ENCODE measurements at places on chromosomes 2 and 18. TPM values are rescaled to one million over a fixed set of nuclear protein-coding genes. Genes with fewer than 3 reads are reported as not detected.

DNA sequence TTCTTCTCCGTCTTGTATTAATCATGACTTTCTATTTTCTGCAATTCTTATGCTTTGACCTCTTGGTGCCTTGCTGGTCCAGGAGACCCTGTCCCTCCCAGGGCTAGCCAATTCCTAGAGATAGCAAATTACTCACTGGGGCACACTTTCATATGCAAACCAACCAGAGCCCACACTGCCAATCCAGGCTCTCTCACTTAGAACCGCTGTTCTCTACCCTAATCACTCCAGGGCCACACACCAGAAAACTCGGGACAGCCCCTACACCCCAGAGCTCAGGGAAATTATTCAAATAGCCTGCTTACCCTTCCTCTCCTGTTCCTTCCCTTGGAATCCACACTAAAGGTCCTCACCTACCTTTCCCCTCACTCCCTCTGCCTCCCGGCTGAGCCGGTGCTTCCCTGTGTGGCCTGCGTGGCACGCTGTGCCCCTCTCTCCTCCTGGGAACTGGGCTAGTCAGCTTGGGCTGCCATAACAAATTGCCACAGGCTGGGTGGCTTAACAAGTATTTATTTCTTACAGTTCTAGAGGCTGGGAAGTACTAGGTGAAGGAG, 41.7 kb downstream of the VWA3B start:
- no peaks in the 10 kb centered on the region for H3K4me1 ChIP-seq
- no peak for DNase-seq
- no peak overlapping the region for H3K27ac ChIP-seq

GRCh38 chr2:178397002-178397605, 53.9 kb downstream of the PRKRA start:
- H3K4me1 ChIP-seq: no peaks in the 10 kb centered on the region
- no peak for DNase-seq
- H3K4me3 ChIP-seq: no peak overlapping the region
- no peaks in the 10 kb centered on the region for H3K36me3 ChIP-seq

DNA sequence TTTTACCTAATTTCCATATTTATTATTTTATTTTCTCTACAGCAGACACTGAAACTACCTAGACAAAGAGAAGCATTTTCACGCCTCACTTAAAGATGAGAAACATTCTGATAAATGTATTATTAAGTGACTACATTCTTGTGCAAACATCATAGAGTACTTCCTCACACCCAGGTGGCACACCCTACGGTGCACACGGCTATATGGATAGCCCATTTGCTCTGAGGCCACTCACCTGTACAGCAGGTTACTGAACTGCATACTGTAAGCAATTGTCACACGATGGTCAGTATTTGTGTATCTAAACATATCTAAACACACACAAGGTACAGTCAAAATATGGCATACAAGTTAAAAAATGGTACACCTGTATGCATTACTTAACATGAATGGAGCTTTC, 481.4 kb downstream of the CMPK2 start:
- no peaks in the 10 kb centered on the region for H3K36me3 ChIP-seq
- H3K4me1 ChIP-seq: no peaks in the 10 kb centered on the region
- DNase-seq: peak; percentile 14
- H3K4me3 ChIP-seq: no peak overlapping the region

DNA sequence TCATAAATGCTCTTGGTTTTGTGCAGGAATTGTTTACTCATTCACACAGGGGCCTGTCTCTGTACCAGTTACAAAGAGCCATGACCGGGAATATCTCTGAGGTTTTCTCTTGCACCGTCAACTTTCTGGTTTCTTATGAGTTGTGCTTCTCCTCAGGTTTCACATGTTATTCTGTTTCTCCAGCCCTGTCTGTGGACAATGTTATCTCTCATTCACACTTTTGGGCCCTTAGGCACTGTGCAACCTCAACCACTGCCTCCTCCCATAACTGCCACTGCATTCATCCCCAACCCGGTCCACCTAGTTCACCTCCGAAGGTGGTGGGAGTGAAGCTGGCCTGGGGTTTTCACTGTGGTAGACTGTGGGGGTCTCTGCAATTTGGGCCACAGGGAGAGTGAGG, 22.5 kb upstream of the NEDD4L start:
- H3K27me3 ChIP-seq: no peaks in the 10 kb centered on the region
- peaks cover 6% of the 10 kb centered on the region for H3K4me1 ChIP-seq
- no peak overlapping the region for H3K4me3 ChIP-seq
- no peak overlapping the region for H3K27ac ChIP-seq
- H3K36me3 ChIP-seq: no peaks in the 10 kb centered on the region
- DNase-seq: no peak

GRCh38 chr2:219474285-219475060, 24.2 kb upstream of the GMPPA start:
- no peak overlapping the region for H3K4me3 ChIP-seq
- no peaks in the 10 kb centered on the region for H3K36me3 ChIP-seq
- DNase-seq: no peak
- H3K27ac ChIP-seq: peak overlapping the region; percentile 17
- H3K27me3 ChIP-seq: peaks cover 4% of the 10 kb centered on the region

GRCh38 chr2:217685255-217685605, 317.6 kb downstream of the TNS1 start:
- no peaks in the 10 kb centered on the region for H3K4me1 ChIP-seq
- peak overlapping the region; percentile 42 for H3K27ac ChIP-seq
- H3K4me3 ChIP-seq: no peak overlapping the region
- no peaks in the 10 kb centered on the region for H3K27me3 ChIP-seq
- H3K36me3 ChIP-seq: no peaks in the 10 kb centered on the region

DNA sequence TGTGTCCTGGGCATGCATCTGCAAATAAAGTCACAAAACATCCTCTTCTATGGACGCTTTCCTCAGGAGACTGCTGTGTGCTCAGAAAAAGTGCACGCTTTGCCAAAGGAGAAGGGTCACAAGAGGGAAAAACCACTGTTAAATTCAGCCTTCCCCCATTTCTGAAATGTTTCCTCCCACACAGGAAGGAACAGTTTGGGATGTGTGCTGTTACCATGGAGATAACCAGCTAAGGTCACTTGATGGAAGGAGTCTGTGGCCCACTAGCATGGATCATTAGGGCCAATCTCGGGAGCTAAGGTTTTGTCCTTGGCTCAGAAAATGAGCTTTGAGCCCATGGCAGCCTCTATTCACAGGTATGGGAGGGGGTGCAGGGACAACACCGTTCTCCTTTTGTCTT, 5.6 kb downstream of the KCNE4 start:
- peaks cover 34% of the 10 kb centered on the region for H3K4me1 ChIP-seq
- H3K27ac ChIP-seq: peak overlapping the region; percentile 86
- H3K4me3 ChIP-seq: no peak overlapping the region

DNA sequence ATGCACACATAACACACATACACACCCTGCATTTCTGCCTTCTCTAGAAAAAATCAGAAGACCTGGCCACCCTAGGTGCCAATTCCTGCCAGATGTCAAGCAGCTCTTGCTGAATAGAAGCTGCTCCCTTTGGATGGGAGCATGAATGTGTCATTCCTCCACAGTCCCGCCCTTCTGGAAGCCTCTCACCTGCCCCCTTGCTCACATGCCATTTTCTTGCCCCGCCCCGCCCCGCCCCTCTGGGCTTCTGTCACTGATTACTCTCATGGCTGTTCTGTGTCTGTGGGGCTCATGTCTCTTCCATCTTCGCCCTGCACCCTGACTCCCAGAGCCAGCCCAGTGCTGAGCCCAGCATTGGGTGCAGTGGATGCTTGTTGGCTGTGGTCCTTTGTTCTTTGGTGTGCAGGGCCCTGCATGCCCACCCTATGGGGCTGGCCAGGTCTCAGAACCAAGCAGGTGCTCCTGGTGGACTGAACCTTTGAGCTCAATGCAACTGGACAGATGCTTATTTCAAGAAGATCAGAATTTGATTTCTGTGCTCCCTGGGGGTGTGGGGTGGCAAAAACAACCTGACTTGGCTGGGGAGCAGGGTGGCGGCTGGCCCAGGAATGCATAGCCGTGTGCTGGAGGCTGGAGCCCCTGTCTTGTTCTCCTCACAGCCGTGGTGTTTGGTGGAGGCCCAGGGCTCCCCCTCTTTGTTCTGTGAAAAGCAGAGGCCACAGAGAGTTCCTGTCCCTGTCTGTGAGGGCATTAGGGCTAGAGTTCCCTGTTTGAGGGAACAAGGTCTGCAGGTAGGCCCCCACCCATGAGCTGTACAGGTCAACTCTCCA, 140.6 kb upstream of the GLI2 start:
- peak; percentile 43 for DNase-seq
- H3K4me3 ChIP-seq: no peak overlapping the region
- no peaks in the 10 kb centered on the region for H3K4me1 ChIP-seq
- no peaks in the 10 kb centered on the region for H3K36me3 ChIP-seq
- H3K27me3 ChIP-seq: no peaks in the 10 kb centered on the region

- no peak for DNase-seq
- no peaks in the 10 kb centered on the region for H3K4me1 ChIP-seq
- no peaks in the 10 kb centered on the region for H3K27me3 ChIP-seq
- H3K36me3 ChIP-seq: no peaks in the 10 kb centered on the region
- no peak overlapping the region for H3K27ac ChIP-seq
- no peak overlapping the region for H3K4me3 ChIP-seq
Measured at GRCh38 chr2:230589025-230589424, 123.6 kb upstream of the CAB39 start.

DNA sequence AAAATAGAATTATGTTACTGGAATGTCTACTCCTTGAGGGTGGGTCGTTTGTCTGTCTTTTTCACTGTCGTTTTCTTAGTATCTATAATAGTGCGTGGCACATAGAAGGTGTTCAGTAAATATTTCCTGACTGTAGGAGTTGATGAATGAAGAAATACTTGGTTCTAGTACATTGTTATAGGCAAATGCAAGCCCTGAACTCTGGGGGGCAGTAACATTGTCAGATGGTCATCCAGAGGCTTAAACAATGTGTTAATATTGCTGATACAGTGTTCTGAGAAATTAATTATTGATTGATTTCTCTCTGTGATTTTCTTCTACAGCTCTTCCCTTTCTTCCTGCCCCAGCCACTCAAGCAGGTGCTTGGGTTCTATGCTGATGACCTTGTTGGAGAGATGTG, 24.4 kb upstream of the THOC1 start:
- no peak for DNase-seq
- H3K4me3 ChIP-seq: no peak overlapping the region
- no peaks in the 10 kb centered on the region for H3K36me3 ChIP-seq
- H3K27ac ChIP-seq: no peak overlapping the region

GRCh38 chr2:118981632-118982031, 39.6 kb downstream of the MARCO start:
- DNase-seq: no peak
- no peaks in the 10 kb centered on the region for H3K36me3 ChIP-seq
- no peak overlapping the region for H3K27ac ChIP-seq
- H3K4me3 ChIP-seq: no peak overlapping the region
- no peaks in the 10 kb centered on the region for H3K27me3 ChIP-seq

DNA sequence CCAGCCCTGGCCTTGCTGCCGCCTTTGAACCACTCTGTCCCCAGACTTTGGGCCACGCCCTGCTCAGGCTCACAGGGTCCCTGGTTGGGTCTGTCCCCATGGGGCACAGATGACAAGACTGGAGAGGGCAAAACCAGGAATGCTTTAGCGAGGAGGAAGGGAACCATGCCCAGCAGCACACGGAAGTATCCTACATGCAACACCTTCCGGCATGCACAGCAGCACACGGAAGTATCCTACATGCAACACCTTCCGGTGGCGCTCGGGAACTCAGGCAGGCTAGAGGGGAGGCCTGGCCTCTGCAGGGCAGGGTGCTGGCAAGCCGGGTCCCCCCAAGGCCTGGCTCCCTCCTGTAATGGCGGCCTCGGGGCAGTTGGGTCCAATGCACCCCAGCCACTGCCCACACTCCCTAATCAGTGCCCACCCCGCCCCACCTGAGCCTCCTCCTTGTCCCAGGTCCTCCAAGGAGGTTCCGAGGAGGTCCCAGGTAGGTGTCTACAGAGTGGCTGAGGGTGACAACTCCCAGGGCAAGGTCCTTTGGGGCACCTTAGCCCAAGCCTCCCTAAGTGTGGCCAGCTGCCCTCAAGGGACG, 33.6 kb upstream of the SNED1 start:
- H3K27me3 ChIP-seq: no peaks in the 10 kb centered on the region
- H3K4me3 ChIP-seq: no peak overlapping the region
- H3K27ac ChIP-seq: no peak overlapping the region
- H3K4me1 ChIP-seq: no peaks in the 10 kb centered on the region

GRCh38 chr2:60119778-60120177, 433.7 kb downstream of the BCL11A start:
- H3K4me1 ChIP-seq: no peaks in the 10 kb centered on the region
- H3K27me3 ChIP-seq: no peaks in the 10 kb centered on the region
- H3K4me3 ChIP-seq: no peak overlapping the region
- no peak for DNase-seq
- H3K36me3 ChIP-seq: no peaks in the 10 kb centered on the region

Gene CCDC150
- total RNA-seq: 137 TPM

Gene SERPINB4
- not detected for total RNA-seq
